ENCODE measurements at places on chromosomes 2 and 18.

DNA sequence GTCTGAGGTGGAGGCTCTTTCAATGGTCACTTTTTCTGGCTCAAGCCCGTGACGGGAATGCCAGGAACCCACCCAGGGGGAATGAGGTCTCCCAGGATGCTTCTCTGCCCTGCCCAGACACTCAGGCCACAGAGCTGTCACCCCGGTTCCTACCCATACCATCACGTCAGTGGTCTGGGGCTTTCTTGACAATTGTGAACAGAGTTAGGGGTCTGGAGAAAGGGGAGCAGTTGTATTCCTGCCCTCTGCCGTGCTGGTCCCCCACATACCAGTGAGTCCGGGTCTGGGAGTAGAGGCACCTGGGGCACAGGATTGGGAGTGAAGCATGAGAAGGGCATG is 97.2 kb downstream of the B3GNT2 start:
- DNase-seq: no peak

- no peak for DNase-seq
Observed at GRCh38 chr2:38791744-38792143, 13.7 kb downstream of the GEMIN6 start.

DNA sequence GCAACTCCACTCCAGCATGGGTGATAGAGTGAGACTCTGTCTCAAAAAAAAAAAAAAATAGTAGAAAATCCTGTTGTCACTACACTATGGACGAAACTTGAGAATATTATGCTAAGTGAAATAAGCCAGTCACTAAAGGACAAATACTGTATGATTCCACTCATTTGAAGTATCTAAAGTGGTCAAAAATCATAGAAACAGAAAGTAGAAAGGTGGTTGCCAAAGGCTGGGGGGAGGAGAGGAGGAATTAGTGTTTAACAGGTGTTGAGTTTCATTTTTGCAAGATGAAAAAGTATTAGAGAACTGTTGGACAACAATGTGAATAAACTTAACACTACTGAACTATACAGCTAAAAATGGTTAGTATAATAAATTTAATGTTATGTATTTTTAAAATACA is 18.8 kb upstream of the RMP24 start:
- no peak for DNase-seq

- DNase-seq: no peak
Observed at GRCh38 chr18:73986711-73987110, 160.9 kb downstream of the FBXO15 start.

DNA sequence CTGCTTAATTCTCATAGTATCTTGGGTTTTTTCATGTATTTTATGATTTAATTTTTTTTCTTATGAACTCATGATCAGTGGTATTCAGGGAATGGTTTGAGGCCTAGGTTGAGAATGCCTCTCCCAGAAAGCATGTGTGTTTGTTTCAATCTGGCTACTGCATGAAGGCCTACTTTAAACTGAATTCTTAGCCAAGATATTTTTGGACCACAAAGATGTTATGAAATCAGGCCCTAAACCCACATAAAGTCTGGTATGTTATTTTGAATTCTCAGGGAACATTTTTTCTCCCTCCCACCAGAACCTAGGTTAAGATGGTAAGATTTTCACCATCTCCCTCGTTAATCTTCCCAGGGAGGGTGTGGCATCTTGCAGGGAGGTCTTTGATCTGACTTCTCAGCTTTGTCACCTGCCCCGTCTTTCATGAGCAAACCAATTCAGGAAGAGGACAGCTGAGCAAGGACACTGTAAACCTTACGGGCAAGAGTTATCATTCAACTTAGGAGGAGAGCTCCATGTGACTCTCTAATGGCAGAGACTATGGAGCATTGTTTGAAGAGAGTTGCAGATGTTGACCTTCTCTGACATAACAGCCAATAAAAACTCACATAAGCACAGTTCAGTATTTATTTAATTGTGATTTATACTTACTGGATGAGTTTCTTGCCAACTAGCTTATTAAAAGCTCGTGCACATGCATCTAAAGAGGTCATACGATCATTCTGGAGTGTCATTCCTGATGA is 21.3 kb upstream of the ACKR3 start:
- DNase-seq: peak; percentile 54

DNA sequence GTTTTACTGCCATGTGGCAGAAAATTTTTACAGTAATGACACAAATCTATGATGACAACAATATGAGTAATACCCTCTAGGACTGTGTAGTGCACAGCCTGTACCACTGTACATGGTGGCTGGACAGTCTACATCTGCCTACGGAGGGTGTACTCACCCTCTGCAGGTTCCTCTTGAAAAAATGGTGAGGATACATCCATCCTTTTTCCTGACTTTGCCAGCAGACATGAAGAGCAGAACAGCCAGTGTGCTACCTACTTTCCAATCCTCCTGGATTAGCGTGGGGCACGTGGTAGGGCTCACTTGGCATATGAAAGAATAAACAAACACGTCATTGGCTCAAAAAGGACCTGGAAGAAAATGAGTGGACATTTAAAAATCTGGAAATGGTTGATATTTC is 62.6 kb downstream of the TRPM8 start:
- DNase-seq: no peak

DNA sequence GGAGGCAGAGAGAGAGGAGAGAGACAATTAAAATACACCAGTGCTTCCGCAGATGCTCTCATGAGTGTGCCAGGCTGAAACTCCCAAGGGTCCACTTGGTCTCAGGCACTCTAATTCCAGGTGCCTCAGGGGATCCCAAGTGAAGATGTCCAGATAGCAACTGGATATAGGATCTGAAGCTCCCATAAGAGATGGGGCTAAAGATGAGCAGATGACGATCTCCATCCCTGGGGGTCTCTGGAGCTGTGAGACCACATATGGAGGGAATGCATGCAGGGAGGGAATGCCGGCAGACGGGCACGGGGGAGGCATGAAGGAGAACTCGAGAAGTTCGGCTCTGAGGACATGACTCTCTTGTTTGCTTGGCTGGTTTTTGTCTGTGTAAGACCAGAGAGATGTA is 223.7 kb upstream of the RAB6C start:
- DNase-seq: no peak

GRCh38 chr2:110219496-110220189 is 7.3 kb upstream of the MTLN start:
- DNase-seq: peak; percentile 15

GRCh38 chr2:234146087-234146826 is 95.8 kb downstream of the SPP2 start:
- DNase-seq: peak; percentile 90

DNA sequence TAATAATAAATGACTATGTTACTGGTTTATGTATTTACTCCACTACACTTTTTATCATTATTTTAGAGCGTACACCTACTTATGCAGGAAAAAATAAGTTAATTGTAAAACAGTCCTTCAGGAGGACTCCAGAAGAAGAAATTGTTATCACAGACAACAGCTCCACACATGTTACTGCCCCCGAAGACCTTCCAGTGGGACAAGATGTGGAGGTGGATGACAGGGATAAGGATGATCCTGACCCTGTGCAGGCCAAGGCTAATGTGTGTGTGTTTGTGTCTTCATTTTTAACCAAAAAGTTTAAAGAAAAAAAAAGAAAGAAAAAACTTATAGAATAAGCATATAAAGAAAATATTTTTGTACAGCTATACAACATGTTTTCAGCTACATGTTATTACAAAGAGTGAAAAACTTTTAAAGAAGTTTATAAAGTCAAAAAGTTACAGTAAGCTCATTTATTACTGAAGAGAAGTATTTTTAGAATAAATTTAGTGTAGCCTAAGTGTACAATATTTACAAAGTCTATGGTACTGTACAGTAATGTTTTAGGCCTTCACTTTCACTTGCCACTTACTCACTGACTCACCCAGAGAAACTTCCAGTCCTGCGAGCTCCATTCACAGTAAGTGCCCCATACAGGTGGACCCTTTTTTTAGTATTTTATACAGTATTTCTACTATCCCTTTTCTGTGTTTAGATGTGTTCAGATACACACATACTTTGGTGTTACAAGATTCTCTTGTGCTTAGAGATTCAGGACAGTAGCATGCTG is 7.5 kb downstream of the TGFBRAP1 start:
- no peak for DNase-seq

DNA sequence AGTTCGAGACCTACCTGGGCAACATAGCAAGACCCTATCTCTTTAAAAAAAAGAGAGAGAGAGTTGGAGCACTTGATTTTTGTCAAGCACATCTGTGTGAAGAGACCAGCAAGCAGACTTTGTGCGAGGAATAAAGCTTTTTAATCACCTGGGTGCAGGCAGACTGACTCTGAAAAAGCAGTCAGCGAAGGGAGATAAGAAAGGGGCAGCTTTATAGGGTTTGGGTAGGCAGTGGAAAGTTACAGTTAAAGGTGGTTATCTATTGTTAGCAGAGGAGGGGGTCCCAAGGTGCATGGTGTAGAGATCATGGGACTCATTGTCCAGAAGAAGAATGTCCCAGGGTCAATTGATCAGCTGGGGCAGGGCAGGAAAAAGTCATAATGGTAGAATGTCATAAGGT is 34.4 kb downstream of the NCL start:
- DNase-seq: no peak

DNA sequence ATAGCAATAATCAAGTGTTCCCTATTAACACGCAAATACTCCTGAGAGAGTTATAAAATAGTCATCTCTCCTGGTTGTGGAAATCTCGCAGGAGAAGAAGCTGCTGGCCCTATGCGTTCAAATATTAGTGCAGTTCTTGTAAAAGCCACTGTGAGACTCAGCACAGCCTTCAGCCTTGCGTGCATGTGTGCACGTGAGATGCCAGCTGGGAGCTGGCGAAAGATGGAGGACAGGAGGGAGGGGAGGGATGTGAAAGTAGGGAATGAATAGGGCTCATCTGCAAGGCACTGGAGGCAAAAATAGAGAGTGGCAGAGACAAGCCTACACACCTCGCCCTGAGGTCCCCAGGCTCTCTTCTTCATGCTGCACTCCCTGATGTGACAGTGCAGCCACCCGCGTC is 126.5 kb downstream of the INO80D start:
- DNase-seq: no peak

DNA sequence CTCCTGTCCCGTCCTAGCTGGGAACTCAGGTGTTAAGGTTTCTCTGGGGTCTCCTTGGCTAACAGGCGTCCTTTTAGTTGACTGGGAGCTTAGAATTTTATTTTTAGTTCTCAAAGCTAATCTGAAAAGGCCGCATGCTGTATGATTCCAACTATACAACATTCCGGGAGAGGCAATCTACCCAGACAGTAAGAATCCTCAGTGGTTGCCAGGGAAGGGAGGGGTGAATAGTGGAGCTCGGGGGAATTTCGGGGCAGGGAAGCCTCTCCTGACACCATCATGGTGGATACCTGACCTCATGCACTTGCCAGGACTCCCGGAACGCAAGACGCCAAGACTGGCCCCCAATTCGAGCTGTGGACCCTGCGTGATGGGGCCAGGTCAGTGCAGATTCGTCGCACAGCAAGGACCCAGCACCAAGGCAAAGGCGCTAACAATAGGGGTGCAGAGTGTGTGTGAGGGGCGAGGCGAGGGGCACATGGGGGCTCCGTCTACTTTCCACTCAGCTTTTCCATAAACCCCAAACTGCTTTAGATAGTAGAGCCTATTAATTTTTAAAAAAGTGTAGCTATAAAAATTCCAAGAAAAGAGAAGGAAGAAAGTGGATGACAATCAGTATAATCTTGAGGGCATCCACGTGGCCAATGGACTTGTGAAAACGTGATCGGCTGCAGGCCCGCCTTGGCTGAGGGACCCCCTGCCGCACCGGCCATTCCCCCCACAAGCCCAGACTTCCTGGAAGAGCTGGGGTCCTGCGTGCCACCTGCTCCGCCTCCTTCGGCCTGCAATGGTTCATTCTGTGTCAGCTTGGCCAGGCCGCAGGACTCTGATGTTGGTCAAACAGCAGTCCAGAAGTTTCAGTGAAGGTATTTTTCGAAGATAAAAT is 17.3 kb downstream of the PDCD1 start:
- no peak for DNase-seq

- no peak for DNase-seq
Observed at GRCh38 chr18:28439870-28440269, 262.9 kb upstream of the CDH2 start.

- no peak for DNase-seq
Observed at GRCh38 chr2:82656420-82656819, 1802.7 kb downstream of the SUCLG1 start.

GRCh38 chr2:86078774-86079545 is 26.7 kb downstream of the POLR1A start:
- DNase-seq: peak; percentile 58

DNA sequence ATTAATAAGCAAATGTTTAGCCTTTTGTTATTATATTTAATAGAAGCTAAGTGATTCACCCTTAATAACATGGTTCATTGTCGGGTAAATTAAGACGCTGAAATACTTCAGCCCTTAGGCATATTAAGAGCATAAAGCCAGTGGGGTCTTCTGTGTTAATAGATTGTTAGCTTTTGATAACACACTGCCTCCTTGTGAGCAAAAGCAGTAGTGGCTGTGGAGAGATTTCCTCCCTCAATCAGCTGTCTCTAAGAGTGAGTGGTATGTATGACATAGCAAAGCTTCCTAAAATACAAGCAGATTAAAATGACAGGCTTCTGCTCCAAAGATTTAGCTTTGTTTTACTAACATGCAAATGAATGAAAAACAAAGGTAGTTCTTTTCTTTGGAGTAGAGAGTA is 143.7 kb upstream of the SYT4 start:
- no peak for DNase-seq

- DNase-seq: no peak
Observed at GRCh38 chr2:230043025-230043424, 25.7 kb downstream of the SLC16A14 start.

DNA sequence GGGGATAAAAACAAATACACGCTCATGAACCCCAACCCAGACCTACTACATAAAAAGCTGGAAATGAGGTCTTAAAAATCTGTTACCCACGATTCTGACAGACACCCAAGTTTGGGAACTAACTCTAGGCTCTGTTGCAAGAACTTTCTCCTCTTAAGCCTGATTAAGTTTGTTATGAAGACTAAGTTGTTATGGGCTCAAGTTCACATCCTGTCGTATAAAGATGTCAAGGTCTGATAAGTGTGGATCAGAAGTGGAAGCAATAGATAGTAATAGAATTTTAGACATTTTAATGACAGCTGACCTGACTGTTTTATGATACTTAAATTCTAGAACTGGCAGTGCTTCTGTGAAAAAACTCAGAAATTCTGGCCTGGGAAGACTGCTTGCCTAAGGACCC is 43.2 kb downstream of the LPIN2 start:
- no peak for DNase-seq

DNA sequence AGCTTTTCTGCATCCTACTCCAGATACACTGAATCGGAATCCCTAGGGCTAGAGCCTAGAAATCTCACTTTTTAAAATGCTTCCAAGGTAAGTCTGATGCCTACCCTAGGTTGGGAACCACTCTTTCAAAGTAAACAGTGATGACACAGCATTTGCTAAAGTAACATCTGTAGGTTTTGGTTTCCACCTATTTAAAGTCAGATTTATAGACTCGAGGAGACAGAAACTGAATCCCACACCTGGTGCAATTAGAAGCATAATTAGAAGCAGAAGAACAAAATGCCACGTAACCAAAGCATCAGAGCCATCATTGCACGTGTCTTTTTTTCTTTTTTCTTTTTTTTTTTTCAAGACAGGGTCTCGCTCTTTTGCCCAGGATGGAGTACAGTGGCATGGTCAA is 40.9 kb downstream of the PDK1 start:
- no peak for DNase-seq

- peak; percentile 80 for DNase-seq
Observed at GRCh38 chr2:149050188-149050587, 11.7 kb downstream of the LYPD6B start.

Measured in AG08395 (cell line).